ENCODE measurements at places on chromosomes 6 and 20.

DNA sequence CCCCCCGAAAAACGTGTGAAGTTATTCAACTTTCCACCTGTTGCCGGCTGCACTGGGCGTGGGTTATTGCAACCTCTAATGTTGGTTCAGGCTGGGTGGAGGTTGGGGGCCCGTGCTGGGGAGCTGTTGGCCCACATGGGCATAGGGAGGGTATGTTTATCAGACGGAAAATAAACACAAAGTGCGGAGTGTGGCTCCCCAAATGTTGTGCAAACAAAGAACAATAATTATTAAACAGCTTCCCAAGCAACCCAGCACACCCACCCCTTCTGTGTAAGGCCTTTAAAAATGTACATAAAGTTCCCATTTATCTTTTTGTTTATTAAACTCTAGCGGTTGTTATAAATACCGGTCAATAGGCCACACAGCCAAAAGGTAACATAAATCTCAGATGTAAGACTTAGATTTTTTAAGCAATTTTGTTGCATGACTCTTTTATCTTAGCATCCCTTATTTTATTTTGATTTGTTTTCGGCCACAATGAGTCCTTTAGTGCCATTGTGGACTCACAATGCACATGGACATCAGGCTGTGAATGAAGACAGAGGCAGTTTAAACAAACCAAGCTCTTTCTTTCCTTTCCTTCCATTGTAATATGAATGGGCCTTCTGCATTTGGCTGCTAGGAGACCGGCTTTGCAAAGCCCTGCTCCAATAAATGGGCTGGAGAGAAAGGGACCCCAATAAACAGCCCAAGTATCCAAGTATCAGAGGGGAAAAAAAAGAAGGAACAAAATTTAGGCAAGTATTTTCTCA lies 6.9 kb upstream of the DLL1 start:
- H3K27ac ChIP-seq: no peak overlapping the region
- no peaks in the 10 kb centered on the region for H3K36me3 ChIP-seq
- no peaks in the 10 kb centered on the region for H3K4me1 ChIP-seq
- no peak overlapping the region for H3K4me3 ChIP-seq
- peaks cover 37% of the 10 kb centered on the region for H3K27me3 ChIP-seq
- no peak for DNase-seq

- no peak overlapping the region for H3K27ac ChIP-seq
- H3K4me1 ChIP-seq: peaks cover 8% of the 10 kb centered on the region
- no peak overlapping the region for H3K4me3 ChIP-seq
- H3K36me3 ChIP-seq: no peaks in the 10 kb centered on the region
- no peak for DNase-seq
These were observed 455.0 kb downstream of the RFPL4B start for GRCh38 chr6:112802144-112802543.

GRCh38 chr6:15995493-15995892 lies 133.4 kb upstream of the MYLIP start:
- H3K27ac ChIP-seq: no peak overlapping the region
- no peak for DNase-seq
- H3K4me3 ChIP-seq: no peak overlapping the region
- no peaks in the 10 kb centered on the region for H3K4me1 ChIP-seq
- H3K36me3 ChIP-seq: no peaks in the 10 kb centered on the region
- peaks cover 65% of the 10 kb centered on the region for H3K27me3 ChIP-seq

- DNase-seq: no peak
- H3K4me3 ChIP-seq: no peak overlapping the region
- no peak overlapping the region for H3K27ac ChIP-seq
- H3K27me3 ChIP-seq: no peaks in the 10 kb centered on the region
- H3K4me1 ChIP-seq: no peaks in the 10 kb centered on the region
These were observed 86.9 kb downstream of the SOBP start for GRCh38 chr6:107576852-107577251.

GRCh38 chr6:31081872-31082271 lies 30.5 kb downstream of the C6orf15 start:
- no peak overlapping the region for H3K27ac ChIP-seq
- no peaks in the 10 kb centered on the region for H3K27me3 ChIP-seq
- no peak for DNase-seq
- no peak overlapping the region for H3K4me3 ChIP-seq
